Vagina (tissue), 2 donors: ENCODE measurements at places on chromosomes 5 and 9. TPM values are rescaled to one million over a fixed set of nuclear protein-coding genes. Genes with fewer than 3 reads are reported as not detected.

DNA sequence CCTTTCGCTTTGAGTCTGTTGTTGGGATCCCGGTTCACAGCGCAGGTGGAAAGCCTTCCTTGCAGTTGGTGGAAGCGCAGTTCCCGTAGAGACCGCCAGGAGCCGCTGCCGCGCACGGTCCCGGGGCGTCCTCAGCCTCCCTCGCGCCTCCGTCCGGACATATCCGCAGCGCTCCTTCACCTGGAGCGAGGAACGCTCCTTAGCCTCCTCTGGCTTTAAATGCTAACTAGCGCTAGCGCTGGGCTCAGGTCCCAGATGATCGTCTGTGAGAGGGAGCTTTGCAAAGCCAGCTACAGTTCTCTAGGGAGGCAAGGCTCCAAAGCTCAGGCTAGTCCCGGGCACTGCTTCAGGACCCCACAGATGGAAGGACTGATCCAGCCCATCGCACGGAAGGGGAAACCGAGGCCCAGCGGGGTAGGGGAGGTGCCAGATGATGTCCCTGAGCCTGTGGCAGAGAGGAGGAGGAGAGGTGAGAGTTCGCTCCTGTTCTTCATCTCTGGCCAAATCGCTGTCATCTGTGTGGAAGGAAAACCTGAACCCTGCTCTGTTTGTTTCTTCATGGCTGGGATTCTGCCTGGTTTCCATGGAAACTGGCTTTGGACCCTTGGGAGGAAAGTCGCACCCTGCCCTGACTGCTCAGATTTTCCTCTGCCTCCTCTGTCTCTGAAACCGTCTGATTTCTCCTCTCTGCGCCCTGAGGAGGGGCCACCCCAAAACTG, 31.4 kb downstream of the COL15A1 start:
- no peak for DNase-seq

DNA sequence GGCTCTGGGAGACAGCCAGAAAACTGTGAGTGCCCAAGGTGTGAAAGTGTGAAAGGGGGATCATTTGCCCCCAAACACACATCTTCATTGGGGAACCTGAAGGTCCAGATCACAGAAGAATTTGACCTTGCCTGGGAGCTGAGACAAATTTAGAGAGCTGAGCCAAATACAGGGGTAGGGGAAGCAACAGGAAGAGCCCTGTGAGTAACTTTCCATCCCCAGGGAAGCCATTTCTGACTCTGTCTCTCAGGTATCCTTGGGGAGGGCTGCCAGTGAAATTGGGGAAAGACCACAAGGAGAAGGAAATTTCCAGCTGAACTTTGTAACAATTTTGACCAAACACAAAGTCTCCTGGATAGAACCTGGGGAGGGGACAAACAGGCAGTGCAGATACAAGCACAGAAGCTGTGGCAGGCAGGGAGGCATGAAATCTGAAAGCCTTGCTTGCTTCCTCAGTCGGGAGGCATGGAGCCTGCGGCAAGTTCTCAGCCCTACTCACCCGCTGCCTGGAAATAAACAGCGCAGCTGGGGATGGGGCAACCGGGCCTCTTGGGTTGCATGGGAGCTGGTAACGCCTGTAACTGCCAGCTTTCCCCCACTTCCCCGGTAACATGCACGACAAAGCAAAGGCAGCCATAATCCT, 31.5 kb upstream of the ZCCHC9 start:
- no peak for DNase-seq

DNA sequence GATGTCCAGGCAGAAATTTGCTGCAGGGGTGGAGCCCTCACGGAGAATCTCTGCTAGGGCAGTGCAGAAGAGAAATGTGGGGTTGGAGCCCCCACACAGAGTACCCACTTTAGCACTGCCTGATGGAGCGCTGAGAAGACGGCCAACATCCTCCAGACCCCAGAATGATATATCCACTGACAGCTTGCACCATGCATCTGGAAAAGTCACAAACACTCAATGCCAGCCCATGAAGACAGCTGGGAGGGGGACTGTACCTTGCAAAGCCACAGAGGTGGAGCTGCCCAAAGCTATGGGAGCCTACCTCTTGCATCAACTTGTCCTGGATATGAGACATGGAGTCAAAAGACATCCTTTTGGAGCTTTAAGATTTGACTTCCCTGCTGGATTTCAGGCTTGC, 426.3 kb upstream of the FAM174A start:
- no peak for DNase-seq

DNA sequence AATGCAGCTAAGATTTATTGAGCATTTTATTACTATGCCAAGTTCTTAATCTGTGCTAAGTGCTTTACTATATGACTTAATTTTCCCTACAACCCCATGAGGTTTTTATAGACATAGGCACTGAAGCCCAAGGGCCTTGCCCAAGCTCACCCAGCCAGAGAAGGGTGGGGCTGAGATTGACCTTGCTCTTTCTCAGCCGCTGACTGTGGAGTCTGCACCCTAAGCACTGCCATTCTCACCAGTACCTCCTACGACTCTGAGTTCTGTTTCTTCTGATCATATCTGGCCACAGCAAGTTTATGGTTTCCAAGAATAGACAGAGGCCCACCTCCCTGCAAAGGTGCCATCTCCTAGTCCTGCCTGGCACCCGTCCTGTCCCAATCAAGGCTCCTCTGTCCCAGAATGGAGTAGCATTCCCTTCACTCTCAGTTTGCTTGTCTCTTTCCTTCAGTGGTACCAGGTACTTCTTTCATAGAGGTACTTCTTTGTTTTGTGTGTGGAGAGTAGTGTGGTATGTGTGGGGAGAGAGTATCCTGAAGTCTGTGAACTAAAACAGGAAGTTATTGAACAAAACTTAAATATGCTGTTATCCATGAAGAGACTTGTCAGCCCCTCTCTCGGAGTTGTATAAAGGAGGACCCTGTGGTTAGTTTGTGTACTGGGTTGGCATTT, 42.6 kb downstream of the CSF1R start:
- DNase-seq: no peak

- no peak for DNase-seq
These were observed 193.7 kb downstream of the PIK3R1 start for GRCh38 chr5:68409259-68409658.

DNA sequence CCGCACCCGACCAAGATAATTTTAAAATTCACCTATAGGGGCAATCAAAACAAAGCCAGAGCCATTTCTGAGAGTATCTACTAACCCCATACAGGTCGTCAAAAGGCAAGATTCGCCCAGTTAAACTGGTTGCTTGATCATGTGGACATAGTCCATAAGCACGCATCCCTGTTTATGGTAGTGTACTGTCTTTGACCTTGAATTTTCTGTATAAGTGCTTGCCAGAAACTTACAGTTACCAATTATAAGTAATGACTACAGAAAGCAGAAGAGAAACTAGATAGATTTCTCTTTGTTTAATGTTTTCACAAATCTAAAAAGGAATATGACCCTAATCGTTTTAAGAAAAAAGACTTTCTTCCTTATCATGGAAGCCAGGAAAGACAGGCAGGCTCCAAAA, 25.6 kb downstream of the SLC31A1 start:
- DNase-seq: no peak

The SLC6A19 gene
- total RNA-seq: not detected

The ACOT12 gene
- not detected for total RNA-seq

The ANKRD34B gene
- not detected for total RNA-seq

The MZB1 gene
- total RNA-seq: not detected
